Amniotic epithelial cell (primary cell): ENCODE measurements at places on chromosomes 6 and 20.
A peak's percentile ranks its signal among the peaks of the same experiment; 100 is the strongest.

DNA sequence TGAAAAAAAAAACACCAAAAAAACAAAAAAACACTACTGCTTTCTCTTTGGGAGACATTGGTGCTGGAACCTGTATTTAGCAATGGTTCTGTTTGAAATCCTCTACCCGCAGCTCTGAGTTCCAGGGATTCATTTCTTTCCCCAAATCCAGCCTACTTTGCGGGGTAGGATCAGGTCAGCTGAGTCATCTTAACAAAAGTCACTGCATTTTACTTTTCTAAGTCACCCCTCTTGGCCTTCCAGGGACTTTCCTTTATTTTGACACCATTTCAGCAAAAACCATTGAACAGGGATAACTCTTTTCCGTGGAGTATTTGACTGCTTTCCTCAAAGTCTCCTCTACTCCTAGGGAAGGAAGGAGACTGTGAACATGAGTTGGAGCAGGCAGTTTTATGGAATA, 837.6 kb downstream of the MAFB start:
- no peak for DNase-seq

- no peak for DNase-seq
Measured at GRCh38 chr6:125120054-125120590, 33.5 kb upstream of the TPD52L1 start.

DNA sequence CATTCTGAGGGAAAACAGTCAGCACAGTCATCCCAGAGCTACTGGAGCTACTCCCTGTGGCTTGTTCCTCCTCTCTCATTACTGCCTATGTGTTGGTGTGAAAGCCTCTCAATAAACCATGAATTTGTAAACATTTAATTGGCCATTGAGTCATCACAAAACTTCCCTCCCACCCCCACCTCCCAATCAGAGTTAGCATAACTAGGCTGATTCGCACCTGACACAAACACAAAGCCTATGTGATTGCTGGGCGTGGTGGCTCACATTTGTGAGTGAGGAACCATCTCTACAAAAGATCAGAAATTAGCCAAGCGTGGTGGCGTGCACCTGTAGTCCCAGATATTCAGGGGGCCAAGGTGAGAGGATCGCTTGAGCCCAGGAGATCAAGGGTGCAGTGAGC, 17.1 kb upstream of the SNTA1 start:
- no peak for DNase-seq

GRCh38 chr6:122734529-122735395, 44.8 kb upstream of the FABP7 start:
- DNase-seq, result no peak

DNA sequence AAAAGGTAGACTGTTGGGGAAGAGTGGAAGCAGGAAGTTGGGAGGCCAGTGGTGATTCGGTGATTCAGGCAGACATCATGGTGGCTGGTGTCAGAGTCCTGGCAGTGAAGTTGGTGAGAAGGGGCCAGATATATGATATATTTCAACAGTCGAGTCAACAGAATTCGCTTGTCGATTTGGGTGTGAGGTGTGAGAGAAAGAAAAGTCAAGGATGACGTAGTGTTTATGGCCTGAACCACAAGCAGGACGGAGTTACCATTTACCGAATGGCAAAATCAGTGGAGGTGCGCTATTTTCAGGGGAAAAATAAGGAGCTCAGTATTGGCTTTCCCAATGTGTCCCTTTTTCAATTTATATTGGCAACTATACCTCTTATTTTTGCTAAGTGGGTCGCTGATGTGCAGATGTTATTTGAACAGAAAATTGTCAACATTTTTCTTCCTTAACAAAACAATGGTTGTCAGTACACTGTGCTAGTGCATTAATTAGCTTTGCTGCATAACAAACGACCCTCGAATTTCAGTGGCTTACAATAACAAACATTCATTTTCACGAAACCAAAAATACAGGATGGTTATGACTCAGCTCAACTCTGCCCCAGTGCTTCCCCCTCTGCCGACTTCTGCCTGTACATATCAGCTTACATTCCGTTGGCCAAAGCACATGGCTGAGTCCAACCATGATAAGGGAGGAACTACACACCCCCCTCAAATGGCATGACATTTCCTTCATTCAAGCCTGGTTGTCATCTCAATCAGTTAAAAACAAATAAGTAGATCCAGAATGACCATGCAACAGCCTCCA, 255.0 kb upstream of the ZFP64 start:
- DNase-seq, result peak; percentile 97

DNA sequence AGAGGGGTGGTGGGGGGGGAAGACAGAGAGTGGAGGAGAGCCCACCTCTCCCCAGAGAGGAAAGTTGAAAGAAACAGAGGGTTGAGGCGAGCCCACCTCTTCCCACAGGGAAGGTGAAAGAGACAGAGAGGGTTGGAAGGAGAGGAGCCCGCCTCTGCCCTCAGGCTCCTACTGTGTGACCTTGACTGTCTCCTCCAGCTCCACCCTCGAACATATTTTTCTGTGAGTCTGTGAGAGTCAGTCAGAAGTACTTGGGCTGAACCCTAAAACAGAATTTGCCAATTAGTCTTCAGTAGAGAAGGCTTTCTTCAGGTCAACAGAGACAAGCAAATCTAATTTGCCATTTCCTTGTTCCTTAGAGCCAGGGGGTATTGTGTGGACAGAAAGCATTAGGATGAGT, 153.7 kb upstream of the SNX9 start:
- no peak for DNase-seq

DNA sequence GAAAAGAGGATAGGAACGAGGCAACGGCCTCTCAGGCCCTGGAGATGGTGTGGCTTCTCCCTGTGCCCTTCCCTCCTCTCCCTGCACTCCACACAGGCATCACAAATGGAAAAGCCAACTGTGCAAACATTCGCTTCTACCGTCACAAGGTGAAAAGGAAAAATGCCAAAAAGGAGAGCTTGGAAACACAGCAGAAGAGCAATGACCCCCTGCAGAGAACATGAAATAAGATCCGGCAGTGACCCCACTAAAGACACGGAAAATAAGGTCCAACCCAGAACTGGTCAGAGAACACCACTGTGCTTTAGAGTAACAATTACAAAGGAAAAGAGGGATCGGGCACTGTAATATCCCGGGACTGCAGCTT, 63.0 kb downstream of the SLC22A23 start:
- no peak for DNase-seq

GRCh38 chr6:15675536-15676220, 12.8 kb upstream of the DTNBP1 start:
- DNase-seq, result no peak

- DNase-seq, result no peak
Measured at GRCh38 chr6:170292407-170293158, 1.7 kb upstream of the DLL1 start.

GRCh38 chr6:12356983-12357972, 67.1 kb downstream of the EDN1 start:
- DNase-seq, result no peak

DNA sequence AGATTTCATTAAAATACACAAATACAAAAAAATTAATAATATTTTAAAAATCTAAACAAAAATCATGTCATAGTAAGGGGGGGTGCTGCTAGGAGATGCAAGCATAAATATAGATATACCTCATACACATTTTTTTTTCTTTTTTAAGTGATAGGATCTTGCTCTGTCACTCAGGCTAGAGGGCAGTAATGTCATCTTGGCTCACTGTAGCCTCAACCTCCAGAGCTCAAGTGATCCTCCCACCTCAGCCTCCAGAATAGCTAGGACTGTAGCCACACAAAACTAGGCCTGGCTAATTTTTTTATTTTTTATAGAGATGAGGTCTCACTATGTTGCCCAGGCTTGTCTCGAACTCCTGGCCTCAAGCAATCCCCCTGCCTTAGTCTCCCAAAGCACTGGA, 90.8 kb downstream of the HACE1 start:
- DNase-seq, result no peak

GRCh38 chr6:40054602-40055001, 120.3 kb upstream of the MOCS1 start:
- DNase-seq, result no peak

- no peak for DNase-seq
Measured at GRCh38 chr6:158903801-158904200, 84.6 kb upstream of the EZR start.

GRCh38 chr20:57326667-57327455, 2.7 kb upstream of the SPO11 start:
- no peak for DNase-seq

DNA sequence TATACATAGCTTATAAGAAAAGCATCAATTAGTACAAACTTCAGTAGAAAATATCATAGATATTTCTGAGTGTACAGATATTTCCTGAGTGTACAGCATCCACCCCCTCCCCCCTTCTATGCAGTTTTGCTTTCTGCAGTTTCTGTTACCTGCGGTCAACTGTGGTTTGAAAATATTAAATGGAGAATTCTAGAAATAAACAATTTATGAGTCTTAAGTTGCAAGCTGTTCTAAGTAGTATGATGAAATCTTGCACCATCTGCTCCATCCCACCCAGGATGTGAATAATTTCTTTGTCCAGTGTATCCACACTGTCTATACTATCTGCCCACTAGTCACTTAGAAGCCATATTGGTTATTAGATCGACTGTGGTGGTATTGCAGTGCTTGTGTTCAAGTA, 15.8 kb upstream of the GPR63 start:
- DNase-seq, result peak; percentile 56

GRCh38 chr6:88662653-88663174, 300.7 kb downstream of the RNGTT start:
- DNase-seq, result no peak

GRCh38 chr20:4924032-4924431, 77.3 kb downstream of the SLC23A2 start:
- no peak for DNase-seq

DNA sequence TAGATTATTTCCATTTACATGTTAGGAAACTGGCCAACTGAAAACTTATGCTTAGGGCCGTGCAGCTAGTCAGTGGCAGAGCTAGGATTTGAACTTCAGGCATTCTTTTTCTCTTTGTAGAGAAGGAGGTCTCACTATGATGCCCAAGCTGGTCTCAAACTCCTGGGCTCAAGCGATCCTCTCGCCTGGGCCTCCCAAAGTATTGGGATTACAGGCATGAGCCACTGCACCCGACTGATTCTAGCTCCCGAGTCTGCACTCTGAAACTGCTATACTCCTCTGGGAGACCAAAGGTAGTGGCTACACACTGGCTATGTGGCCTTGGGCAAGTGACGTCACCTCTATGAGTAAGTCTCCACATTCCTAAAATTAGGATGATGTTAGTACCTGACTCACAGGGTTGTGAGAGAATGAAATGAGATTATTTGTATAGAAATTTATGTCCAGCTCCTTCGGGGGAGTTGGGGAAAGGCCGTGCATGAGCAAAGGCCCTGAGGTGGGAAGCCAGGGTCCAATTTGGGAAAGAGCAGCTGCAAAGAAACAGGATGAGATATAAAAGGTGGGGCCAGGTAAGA, 6.4 kb downstream of the PLTP start:
- DNase-seq, result peak; percentile 83

- peak; percentile 36 for DNase-seq
Measured at GRCh38 chr6:87237804-87238203, 82.4 kb downstream of the ZNF292 start.

GRCh38 chr6:56370561-56371211, 123.3 kb upstream of the COL21A1 start:
- peak; percentile 90 for DNase-seq

DNA sequence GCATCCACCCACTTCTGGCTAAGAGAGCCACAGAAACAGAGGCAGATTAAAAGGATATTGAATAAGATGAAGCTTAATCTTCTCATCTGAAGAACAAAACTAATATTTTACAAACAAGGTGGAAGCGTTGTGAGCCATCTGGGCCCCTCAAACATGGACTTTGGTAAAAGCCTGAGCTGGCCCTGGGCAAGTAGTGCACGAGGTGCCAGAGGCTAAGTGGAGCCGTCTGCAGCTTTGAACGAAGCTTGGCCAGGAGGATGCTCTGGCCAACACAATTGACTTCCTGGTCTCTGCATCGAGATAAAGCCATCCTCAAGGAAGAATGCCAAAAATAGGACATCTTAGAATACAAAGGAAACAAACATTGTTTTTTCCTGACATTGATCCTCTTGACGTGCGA, 53.2 kb upstream of the PLEKHG1 start:
- DNase-seq, result no peak

GRCh38 chr6:490251-491037, 98.9 kb downstream of the IRF4 start:
- no peak for DNase-seq

- peak; percentile 80 for DNase-seq
Measured at GRCh38 chr20:3010985-3011723, 32.3 kb upstream of the GNRH2 start.

DNA sequence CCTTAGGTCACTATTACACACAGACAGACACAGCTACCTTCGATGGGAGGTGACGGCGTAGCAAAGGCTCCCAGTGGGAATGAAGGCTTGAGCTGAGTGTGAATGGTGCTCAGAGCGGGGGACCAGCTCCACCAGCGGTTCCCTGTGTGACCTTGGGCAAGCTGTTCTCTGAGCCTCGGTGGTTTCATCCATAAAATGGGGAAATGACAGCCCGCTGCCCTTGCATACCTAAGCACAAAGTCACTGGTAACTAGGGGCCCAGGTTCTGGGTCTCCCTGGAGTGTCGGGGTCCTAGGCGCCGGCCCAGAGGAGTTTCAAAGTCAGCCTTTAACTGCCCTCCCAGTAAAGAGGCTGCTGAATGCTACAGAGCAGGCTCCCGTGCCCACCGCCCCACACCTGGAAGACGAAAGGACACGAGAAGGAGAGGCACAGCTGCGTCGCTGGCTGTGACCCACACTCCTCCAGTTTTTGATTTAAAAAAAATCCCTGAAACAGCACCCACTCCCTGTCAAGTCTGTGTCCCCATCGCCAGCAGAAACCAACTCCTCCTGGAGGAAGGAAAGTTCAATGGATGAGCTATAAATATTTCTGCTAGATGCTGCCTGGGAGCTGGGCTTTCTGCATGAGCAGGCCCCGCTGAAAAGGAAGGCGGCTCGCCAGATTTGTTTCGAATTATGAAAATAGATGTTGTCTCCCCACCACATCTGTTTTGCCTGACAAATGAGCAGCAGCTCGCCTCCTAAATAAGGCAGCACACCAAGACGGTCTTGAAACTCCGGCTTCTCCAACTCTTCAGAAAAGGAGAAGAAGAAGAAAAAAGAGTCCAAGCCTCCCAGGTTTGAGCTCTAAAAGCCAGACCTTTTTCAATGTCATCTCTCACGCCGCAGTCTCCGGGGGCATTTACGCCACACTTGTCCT, 27.4 kb downstream of the PMEPA1 start:
- DNase-seq, result no peak

DNA sequence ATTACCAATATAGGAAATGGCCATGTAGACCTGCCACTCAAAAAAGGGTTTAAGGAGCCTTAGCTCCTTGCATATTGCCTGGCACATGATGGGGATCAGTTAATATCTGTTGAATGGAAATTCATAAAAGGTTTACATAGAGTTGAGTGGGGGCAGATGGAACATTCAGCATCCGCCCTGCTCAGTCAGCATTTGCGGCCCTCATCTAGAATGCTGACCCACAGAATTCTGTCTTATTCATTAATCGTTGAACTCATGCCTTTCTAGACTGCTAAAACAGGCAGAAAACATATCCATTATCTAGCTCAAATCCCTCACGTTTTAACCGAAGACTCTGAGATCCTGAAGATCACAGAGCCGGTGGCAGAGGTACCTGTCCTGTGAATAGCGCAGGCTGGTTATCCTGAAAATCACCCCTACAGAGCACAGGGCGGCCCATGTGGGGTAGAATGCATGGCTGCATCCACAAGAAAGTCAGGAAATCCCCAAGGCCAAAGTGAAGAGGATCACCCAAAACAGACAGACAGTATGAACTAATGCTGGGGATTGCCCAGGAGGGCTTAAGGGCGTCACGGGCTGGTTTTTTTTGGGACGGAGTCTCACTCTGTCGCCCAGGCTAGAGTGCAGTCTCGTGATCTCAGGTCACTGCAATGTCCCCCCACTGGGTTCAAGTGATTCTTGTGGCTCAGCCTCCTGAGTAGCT, 59.9 kb downstream of the CNBD2 start:
- DNase-seq, result no peak
